ENCODE measurements at places on chromosomes 4 and X.

DNA sequence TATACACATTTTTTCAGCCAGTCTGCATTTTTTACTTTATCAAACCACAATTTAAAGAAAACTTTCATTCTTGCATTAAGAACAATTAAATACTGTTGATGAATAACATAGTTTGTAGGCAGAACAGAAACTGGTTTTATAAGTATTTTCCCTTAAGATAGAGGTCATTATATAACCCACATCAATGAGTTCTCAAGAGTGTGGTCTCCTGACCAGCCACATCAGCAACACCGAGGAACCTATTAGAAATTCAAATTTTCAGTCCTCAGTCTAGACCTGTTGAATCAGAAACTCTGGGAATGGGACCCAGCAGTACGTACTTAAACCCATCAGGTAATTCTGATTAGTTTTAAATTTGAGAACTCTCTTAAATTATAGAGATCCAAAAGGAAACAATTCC, 299.6 kb upstream of the ARSJ start:
- no peak for DNase-seq

GRCh38 chrX:109472939-109473735, 8.7 kb downstream of the GUCY2F start:
- peak; percentile 21 for DNase-seq

DNA sequence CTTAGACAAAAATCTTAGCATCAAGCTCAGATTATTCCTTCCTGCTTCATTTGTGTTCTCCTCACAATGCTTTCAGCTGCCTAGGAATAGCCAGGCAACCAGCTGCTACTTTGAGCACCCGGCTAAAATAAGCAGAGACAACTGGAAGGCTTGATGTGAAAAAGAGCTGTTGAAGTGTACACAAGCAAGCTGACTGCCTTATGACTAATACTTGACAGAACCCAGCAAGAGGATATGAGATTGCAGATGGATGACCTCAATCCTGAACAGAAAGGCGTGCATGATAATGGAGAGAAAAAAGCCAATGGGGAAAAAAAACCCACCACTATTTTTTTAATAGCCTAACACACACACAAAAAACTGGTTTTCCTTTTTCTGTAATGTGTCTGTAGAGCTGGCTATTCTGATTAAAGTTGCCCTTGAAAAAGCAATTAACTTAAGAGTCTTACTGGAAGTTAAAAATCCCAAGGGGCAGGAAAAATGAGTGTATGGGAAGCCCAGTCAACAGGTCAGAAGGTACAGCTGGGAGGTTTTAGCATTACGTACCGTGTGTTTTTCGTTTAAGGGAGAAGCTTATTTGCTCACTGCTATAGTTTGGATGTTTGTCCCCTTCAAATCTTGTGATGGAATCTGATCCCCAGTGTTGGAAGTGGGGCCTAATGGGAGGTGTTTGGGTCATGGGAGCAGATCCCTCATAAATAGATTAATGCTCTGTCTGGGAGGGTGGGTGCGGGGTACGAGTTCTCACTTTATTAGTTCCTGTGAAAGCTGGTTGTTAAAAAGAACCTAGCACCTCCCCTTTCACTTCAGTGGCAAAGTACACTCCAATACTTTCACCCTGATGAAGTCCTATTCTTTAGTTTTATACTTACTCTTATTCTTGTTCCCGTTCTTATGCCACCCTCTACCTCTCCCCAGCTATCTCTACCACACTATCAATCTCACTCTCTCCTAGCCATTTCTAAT, 37.1 kb upstream of the HERC6 start:
- peak; percentile 22 for DNase-seq

GRCh38 chr4:39178706-39179105, 3.6 kb upstream of the WDR19 start:
- no peak for DNase-seq

DNA sequence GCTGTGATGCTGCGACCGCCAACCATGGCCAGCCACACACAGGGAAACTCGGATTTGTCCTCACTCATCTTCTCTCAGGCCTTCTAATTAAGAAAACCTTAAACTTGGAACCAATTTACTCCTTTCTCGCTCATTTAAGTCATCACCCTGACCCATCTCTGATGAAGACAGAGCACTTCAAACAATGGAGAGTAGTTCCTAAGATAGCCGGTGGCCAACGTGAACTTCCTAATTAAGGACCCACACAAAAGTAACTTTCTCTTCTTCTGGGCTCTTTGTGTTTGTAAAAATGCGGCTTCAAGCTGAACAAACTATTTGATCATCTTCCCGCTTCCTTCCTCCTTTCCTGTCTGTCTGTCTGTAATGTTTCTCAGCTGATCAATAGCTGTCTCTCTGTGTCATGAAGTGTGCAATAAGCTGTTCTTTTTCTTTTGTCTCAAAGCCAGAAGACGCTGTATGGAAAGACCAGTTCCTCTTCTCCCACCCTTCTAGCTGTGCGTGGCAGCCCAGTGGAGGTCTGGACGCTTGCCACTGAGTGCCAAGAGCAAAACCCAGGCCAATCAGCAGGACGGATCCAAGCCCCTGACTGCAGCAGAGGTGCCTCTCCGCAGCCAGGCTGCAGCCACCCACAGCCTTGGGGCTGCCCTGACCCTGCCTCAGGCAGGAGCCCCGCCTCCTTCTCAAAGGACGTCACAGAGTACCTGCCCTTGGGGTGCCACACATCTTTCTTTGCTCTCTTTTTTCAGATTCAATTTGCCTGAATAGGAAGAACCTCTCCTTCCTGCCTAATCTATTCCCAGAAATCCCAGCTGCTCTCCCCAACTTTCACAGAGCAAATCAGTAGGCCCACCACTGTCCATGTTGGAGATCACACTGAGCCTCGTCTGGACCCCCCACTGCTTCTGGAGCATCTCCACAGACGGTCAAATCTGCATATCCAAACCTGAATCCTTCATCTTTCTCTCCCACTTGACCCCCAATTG, 59.3 kb downstream of the MAML3 start:
- DNase-seq, result no peak

DNA sequence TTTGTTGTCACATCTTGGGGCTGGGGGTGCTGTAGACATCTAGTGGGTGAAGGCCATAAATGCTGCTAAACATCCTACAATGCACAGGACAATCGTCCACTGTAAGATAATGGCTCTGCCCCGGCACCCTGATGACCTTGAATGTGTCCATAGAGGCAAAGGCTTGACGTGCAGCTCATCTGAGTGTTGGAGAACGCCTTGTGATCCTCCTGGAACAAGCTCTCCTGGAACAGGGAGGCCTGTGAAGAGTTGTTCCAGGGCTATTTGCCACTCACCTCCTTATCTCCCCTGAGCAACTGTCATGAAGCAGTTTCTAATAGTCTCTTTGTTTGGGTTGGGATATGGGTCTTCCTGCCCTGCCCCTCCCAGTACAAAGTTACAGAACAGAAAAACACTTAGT, 15.2 kb upstream of the PCYT1B start:
- no peak for DNase-seq

- no peak for DNase-seq
Measured at GRCh38 chr4:173247321-173247720, 78.7 kb downstream of the GALNT7 start.

DNA sequence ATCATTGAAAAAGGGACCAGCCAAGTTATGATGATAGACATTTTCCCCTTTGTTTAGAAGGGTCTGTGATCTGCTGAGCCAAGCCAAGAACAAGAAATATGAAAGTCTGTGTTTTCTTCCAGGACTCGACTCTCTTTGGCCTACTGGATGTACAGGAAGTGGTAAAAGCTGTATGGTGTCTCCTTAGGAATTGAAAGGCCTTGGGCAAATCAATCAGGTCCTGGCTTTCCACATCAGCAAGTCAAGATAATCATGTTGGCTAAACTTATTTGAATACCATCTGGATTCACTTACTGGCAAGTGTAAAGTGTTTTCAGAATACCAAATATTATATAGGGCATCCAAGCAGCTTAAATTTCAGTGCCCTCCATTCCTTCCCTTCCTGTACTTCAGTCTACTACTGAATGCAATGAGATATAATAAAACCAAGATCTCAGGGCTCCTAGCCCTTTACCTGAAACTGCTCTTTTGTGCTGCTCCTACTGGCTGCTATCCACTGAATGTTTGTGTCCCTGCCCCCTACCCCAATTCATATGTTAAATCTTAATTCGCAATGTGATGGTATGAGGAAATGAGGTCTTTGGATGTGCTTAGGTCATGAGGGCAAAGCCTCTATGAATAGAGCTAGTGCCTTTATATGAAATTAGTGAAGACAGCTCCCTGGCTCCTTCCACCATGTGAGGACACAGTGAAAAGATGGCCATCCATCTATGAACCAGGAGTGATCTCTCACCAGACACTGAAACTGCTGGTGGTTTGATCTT, 578.0 kb downstream of the SPRY1 start:
- no peak for DNase-seq

DNA sequence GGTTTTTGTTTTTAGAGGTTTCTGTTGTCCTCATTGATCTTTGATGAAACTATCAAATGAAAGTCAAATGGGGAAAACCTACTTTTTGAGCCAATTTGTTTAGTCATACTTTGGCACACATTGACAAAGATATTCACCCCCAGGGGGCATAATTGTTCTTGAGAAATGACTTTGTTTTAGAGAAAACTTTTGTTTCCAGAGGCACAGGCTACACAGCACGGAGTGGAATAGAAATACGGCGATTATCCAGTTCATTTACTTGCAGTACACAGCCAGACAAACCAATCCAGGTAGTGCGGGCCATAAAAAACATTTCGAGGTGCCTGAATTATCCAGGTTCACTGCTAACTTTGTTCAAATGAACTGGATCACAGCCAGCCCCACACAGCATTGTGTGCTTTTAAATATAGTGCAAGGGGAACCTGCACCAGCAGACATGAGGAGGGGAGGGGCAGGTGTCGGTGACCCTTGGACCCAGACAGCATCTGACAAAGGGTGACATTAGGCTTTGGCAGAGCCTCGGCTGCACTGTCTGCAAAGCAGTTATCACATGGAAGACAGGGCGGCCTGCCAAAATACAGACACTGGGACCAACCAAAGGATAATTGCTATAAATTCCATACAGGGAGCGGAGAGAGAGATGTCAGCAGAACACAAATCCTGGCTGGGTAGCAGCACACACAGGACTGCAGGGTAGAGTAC, 179.6 kb upstream of the NOCT start:
- DNase-seq, result no peak

DNA sequence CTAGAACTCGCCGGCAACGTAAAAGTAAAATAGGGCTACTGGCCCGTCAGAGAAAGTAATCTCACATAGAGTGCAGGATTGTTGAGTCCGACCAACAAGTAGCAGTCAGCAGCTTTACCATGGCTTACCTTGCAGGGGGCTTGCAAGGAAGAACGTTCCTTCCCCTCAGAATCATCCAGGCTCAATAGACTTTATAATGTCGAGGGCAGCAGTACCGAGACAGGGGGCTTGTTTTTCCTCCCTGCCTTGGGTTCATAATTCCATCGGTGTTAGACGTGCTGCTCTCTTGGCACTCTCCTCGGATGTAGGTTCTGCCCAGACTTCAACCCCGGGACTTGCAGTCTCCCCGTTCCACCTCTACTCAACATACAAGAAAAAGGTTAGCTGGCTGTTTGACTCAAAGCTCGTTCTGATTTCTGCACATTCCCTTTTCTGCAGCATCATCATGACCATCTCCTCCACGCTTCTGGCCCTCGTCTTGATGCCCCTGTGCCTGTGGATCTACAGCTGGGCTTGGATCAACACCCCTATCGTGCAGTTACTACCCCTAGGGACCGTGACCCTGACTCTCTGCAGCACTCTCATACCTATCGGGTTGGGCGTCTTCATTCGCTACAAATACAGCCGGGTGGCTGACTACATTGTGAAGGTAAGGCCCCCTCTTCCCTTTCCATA, 1.5 kb downstream of the SLC10A4 start:
- no peak for DNase-seq

DNA sequence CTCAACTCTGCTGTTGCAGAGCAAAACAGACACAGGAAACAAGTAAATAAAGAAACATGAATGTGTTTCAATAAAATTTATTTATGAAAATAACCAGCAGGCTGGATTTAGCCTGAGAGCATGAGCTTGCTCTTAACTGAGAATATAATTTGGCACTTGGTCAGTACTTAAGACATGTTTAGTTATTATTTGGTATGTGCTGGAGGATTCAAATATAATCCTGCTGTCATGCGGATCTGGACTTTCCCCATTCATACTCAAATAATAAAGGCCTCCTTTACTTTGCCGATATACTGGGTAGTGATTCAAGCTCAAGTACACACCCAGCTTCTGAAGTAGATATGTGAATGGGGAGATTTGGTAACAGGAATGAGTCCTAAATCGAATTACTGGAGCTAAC, 465.5 kb upstream of the HS3ST1 start:
- DNase-seq, result no peak

DNA sequence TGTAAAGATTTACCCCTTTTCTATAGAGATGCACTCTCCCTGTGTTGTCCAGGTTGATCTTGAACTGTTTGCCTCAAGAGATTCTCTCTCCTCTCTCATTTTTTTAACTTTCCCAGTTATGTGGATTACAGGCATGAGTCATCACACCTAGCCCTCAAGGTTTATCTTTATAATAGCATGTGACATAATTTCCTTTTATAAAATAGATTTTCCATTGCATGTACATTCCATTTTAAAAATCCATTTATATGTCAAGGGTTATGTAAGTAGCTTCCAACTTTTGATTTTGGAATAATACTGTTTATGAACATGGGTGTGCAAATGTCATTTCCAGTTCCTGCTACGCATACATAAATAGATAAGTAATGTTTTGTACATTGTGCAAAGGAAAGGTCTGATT, 20.6 kb downstream of the ZNF721 start:
- DNase-seq, result no peak

DNA sequence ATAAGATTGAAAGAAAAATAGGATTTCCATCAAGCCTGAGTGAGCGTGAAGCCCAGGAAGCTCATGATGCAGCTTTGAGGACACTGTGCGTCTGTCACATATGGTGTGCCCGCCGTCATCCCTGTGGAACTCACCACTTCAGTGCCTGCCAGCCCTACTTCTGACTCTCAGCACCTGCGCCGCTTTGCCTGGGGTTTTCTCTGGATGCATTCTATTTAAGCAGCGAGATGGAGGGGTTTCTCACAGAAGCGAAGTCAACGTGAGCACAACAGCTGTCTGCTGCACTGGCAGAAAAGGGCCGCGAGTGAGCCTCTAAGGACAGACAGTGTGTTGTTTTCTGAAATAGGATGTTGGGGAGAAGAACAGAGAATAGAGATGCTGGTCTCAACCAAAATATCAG, 6.2 kb upstream of the TMEM128 start:
- no peak for DNase-seq

DNA sequence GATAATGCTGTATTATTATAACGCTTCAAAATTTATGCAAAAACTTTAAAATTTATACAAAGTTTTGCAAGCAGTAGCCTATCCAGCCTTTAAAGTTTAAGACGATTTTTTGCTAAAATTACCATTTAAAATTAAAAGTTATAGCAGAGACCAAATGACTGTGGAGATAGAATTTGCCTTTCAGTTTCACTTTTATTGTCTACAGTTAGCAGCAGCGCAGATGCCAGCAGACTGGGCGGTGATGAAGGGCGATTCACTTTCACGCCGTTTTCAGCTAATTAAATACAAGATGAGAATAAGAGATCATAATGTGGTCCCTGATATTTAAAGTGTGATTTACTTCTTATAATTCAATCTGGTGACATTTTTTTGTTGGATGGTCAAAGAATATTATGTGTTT, 1381.5 kb upstream of the ADGRL3 start:
- DNase-seq, result peak; percentile 26

Data from NCI-H774 (cell line).